A549 treated with Mapracorat at 1 μM for 4 hours (cell line): ENCODE measurements at places on chromosomes 7 and 10. TPM values are rescaled to one million over a fixed set of nuclear protein-coding genes. Genes with fewer than 3 reads are reported as not detected.

The TMEM176B gene
- 0.15 to 0.23 TPM (median 0.19 TPM) in 3 of 5 replicates, not detected in the others for total RNA-seq

The CPEB3 gene
- total RNA-seq: 0.21 to 0.41 TPM (median 0.32 TPM) in 5 replicates

The SORBS1 gene
- 0.35 to 0.62 TPM (median 0.47 TPM) in 5 replicates for total RNA-seq

The CYCS gene
- 219 to 278 TPM (median 236 TPM) in 5 replicates for total RNA-seq

The GBX1 gene
- total RNA-seq: 0.20 TPM in 1 of 5 replicates, not detected in the others

The DYNC1I1 gene
- total RNA-seq: 0.12 to 0.21 TPM (median 0.14 TPM) in 5 replicates

The TRIM73 gene
- 1.2 to 2.7 TPM (median 2.6 TPM) in 5 replicates for total RNA-seq

The OGDHL gene
- 0.16 to 0.46 TPM (median 0.25 TPM) in 5 replicates for total RNA-seq

The FAM237B gene
- 0.04 to 0.06 TPM in 2 of 5 replicates, not detected in the others for total RNA-seq

The UTF1 gene
- total RNA-seq: not detected in 5 replicates

The PKD2L1 gene
- 0.06 to 0.21 TPM (median 0.09 TPM) in 5 replicates for total RNA-seq

The KEL gene
- not detected in 5 replicates for total RNA-seq

The ZPBP gene
- total RNA-seq: not detected in 5 replicates

The ANKRD61 gene
- 0.28 to 1.2 TPM (median 0.51 TPM) in 5 replicates for total RNA-seq

The SSMEM1 gene
- not detected in 5 replicates for total RNA-seq

The HSPB1 gene
- total RNA-seq: 932 to 1,434 TPM (median 1,385 TPM) in 5 replicates

The ZNF487 gene
- 5.1 to 8.9 TPM (median 7.0 TPM) in 5 replicates for total RNA-seq

The DUS4L gene
- 9.3 to 10.3 TPM (median 10.2 TPM) in 5 replicates for total RNA-seq

The ST8SIA6 gene
- 0.07 TPM in 1 of 5 replicates, not detected in the others for total RNA-seq

The PON1 gene
- 0.75 to 1.6 TPM (median 1.0 TPM) in 5 replicates for total RNA-seq

The LSM8 gene
- 38.8 to 55.0 TPM (median 40.9 TPM) in 5 replicates for total RNA-seq

The ZNF282 gene
- total RNA-seq: 19.0 to 27.2 TPM (median 24.8 TPM) in 5 replicates

The DOCK4 gene
- total RNA-seq: 4.8 to 7.6 TPM (median 6.7 TPM) in 5 replicates

The AVL9 gene
- 20.1 to 33.5 TPM (median 30.5 TPM) in 5 replicates for total RNA-seq

The SOSTDC1 gene
- not detected in 5 replicates for total RNA-seq

The CLDN4 gene
- total RNA-seq: 3.1 to 6.1 TPM (median 3.9 TPM) in 5 replicates

The OPTN gene
- 52.1 to 64.9 TPM (median 54.1 TPM) in 5 replicates for total RNA-seq

The BUD23 gene
- 127 to 156 TPM (median 131 TPM) in 5 replicates for total RNA-seq

The GHRHR gene
- not detected in 5 replicates for total RNA-seq

The DENND2A gene
- 0.41 to 1.0 TPM (median 0.55 TPM) in 5 replicates for total RNA-seq

The CPVL gene
- total RNA-seq: 0.17 to 0.51 TPM (median 0.29 TPM) in 5 replicates

The RGR gene
- not detected in 5 replicates for total RNA-seq

The WDFY4 gene
- total RNA-seq: 0.09 TPM in 1 of 5 replicates, not detected in the others

The CTNNA3 gene
- total RNA-seq: not detected in 5 replicates

The AKR1D1 gene
- total RNA-seq: not detected in 5 replicates

The ZNF503 gene
- total RNA-seq: 6.6 to 10.4 TPM (median 9.6 TPM) in 5 replicates

The C7orf57 gene
- 0.24 to 0.45 TPM (median 0.31 TPM) in 5 replicates for total RNA-seq

The CPSF4 gene
- total RNA-seq: 33.6 to 45.5 TPM (median 41.0 TPM) in 5 replicates

The COBL gene
- 3.8 to 5.2 TPM (median 4.2 TPM) in 5 replicates for total RNA-seq
